ENCODE measurements at places on chromosomes 13 and 19.

- no peak for DNase-seq
These were observed 6.1 kb downstream of the FOSB start for GRCh38 chr19:45473682-45474605.

GRCh38 chr19:28843761-28844492 is 369.0 kb downstream of the UQCRFS1 start:
- DNase-seq: no peak

GRCh38 chr19:799076-799881 is 2.0 kb downstream of the PTBP1 start:
- DNase-seq: no peak

DNA sequence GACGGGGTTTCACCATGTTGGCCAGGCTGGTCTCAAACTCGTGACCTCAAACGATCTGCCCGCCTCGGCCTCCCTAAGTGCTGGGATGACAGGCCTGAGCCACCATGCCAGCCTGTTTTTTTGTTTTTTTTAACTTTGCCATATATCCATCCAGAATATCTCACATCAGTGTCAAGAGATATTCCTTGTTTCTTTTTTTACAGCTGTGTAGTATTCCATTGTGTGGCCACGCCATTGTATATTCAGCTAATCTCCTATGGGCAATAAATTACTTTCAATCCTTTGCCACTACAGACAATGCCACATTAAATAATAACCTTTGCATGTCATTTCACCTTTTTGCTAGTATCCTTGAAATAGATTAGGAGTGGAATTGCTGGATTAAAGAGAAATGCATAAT is 15.3 kb downstream of the KHSRP start:
- DNase-seq: no peak

- no peak for DNase-seq
These were observed 780.0 kb downstream of the DACH1 start for GRCh38 chr13:71087006-71087405.

- peak; percentile 83 for DNase-seq
These were observed 188.0 kb downstream of the TDRD3 start for GRCh38 chr13:60584976-60585375.

Measured in SK-N-MC (cell line).